ENCODE measurements at places on chromosomes 1 and 21. TPM values are rescaled to one million over a fixed set of nuclear protein-coding genes. Genes with fewer than 3 reads are reported as not detected.

- no peaks in the 10 kb centered on the region for H3K36me3 ChIP-seq
- peak; percentile 95 for DNase-seq
- peak overlapping the region; percentile 76 for H3K27ac ChIP-seq
- H3K4me1 ChIP-seq, result peaks cover 16% of the 10 kb centered on the region
- H3K27me3 ChIP-seq, result peaks cover 4% of the 10 kb centered on the region
Measured at GRCh38 chr1:85061711-85062424, 13.6 kb upstream of the MCOLN3 start.

DNA sequence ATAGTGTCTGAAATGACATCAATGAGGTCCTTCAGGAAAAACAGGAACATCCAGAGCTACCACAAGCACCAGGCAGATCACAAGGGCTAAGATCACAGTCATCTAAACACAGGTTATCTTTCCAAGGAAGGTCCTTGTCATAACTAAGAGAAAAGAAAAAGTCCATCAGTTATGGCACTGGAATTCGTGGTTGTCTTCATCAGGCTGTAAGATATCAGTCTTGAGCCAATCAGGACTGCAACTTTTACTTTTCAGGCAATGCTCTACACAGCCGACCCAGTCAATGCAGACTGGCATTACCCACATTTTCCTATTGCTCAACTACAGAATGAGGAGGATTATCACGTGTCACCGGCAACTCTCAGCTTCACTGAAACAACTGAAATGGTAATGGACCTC, 26.4 kb downstream of the SORT1 start:
- peaks cover 8% of the 10 kb centered on the region for H3K36me3 ChIP-seq
- H3K4me3 ChIP-seq, result no peak overlapping the region
- peak overlapping the region; percentile 35 for H3K27ac ChIP-seq
- H3K4me1 ChIP-seq, result peaks cover 46% of the 10 kb centered on the region

DNA sequence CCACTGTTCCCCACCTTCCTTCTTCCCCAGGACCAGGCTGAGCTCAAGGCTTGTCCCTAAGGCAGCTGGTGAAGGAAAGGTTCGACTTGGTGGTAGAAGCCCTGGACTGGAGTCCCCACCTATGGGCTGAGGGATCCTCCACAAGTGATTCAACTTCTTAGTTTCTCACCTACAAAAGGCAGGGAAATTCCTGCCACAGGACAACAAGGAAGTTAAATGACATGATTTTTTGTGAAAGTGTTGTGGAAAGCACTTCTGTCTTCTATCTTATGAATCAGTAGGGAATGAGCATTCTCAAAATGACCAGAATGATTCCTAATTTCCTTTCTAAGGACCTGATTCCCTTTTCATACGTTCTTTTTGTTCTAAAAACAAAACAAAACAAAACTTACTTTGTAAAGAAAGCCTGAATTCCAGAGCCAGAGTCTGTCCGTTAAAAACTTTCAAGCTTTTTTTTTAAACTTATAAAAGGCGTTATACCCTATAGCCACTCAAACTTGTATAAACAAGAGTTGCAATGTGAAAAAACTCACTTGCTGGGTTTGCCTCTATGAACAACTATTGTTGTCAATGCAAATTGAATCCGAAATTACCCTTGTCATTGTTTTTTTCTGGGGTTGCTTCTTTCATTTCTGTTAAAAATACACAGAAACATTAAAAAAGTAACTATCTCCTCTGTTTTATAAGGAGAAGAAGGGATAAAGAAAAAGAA, 12.2 kb downstream of the KCNJ15 start:
- DNase-seq, result no peak
- H3K4me3 ChIP-seq, result no peak overlapping the region
- H3K36me3 ChIP-seq, result no peaks in the 10 kb centered on the region
- peaks cover 13% of the 10 kb centered on the region for H3K27me3 ChIP-seq
- no peaks in the 10 kb centered on the region for H3K4me1 ChIP-seq
- no peak overlapping the region for H3K27ac ChIP-seq

GRCh38 chr21:28910280-28910887, 82.3 kb downstream of the LTN1 start:
- H3K36me3 ChIP-seq, result no peaks in the 10 kb centered on the region
- no peaks in the 10 kb centered on the region for H3K4me1 ChIP-seq
- no peak overlapping the region for H3K27ac ChIP-seq
- peaks cover 18% of the 10 kb centered on the region for H3K27me3 ChIP-seq
- no peak for DNase-seq

GRCh38 chr21:39513735-39514134, 62.0 kb downstream of the SH3BGR start:
- no peaks in the 10 kb centered on the region for H3K27me3 ChIP-seq
- DNase-seq, result no peak
- no peak overlapping the region for H3K27ac ChIP-seq
- no peaks in the 10 kb centered on the region for H3K4me1 ChIP-seq
- H3K36me3 ChIP-seq, result no peaks in the 10 kb centered on the region

CLDN19 gene
- not detected for total RNA-seq
